ENCODE measurements at places on chromosomes 5 and 9. TPM values are rescaled to one million over a fixed set of nuclear protein-coding genes. Genes with fewer than 3 reads are reported as not detected.

FOXD4 gene
- 0.34 TPM for total RNA-seq

SLC30A5 gene
- 38.5 TPM for total RNA-seq

PAEP gene
- not detected for total RNA-seq

EIF4E1B gene
- total RNA-seq, result not detected

GRIN3A gene
- total RNA-seq, result not detected

BSPRY gene
- total RNA-seq, result not detected

Measured in A549 treated with ZK216348 at 1 μM for 4 hours (cell line).